ENCODE measurements at places on chromosomes 7 and 10.

GRCh38 chr7:66326501-66327215 is 121.5 kb downstream of the TPST1 start:
- no peak for DNase-seq

DNA sequence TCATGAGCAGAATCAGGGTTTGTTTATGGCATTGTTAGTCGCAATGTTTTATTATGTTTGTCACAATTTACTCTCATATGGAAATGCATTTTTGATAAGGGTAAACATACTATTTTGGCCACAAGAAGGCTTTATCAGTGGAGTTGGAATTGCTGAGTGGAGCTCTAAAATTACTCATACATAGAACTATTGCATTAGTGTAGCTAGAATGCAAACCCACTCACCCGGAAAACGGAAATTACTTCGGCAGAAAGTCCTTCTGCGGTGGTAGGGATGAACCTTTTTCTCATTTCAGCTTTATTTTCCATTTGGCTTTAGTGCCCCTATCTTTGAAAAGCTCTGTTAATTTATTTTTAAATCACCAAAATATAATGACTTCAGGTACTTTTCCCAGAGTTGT is 42.8 kb upstream of the NPY start:
- no peak for DNase-seq

DNA sequence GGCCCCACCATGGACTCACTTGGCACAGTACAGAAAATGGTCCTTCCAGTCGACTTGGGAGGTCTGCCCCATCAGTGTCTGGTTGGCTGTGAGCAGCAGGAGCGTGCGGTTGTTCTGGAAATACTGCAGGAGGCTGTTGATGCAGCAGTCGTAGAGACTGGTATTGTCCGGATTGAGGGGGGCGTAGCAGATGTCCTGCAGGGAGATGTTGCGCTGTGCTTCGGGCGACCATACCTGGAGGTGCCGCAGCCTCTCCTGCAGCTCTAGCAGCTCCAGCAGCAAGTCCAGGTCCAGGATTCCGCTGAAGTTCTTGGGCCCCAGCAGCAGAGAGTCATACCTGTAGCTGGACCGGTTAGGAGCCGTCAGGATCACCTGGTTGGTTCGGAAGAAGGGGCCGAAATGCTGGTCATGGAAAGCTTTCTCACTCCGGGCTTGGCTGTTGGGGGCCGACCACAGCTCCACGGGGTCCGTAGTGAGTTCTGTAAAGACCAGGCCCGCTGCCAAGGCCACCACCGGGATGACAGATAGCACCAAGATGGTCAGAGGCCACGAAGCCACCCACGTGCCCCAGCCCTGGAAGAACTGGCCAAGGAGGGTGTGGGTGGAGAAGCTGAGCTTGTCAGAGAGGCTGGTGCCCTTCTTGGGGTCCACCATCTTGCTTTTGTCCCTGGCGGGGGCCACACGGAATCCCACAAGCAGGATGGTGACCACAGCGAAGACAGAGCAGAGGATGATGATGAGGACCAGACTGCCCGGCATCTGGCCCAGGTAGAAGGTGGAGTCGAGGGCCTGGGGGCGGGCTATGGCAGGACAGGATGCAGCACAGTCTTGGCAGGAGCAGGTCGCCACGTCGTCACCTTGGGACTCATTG is 2.1 kb downstream of the NPC1L1 start:
- no peak for DNase-seq

DNA sequence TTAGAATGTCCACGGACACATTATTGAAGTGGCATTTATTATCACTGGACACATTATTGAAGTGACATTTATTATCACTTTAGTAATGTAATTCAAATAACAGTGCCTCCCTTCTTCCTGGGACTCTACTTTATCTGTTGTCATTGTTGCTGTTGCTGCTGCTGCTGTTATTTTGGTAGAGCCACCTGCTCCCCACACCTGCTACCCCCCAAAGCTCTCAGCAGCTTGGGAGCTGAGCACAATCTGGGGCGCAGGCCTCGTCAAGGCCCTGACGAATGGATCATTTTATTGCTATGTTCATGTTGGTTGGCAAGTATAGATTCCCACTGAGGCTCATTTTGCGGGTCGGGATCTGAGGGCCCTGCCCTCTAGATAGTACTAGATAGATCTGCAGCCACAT is 24.8 kb downstream of the FIGNL1 start:
- no peak for DNase-seq

- DNase-seq: no peak
These were observed 61.7 kb downstream of the PROSER2 start for GRCh38 chr10:11884706-11885423.

DNA sequence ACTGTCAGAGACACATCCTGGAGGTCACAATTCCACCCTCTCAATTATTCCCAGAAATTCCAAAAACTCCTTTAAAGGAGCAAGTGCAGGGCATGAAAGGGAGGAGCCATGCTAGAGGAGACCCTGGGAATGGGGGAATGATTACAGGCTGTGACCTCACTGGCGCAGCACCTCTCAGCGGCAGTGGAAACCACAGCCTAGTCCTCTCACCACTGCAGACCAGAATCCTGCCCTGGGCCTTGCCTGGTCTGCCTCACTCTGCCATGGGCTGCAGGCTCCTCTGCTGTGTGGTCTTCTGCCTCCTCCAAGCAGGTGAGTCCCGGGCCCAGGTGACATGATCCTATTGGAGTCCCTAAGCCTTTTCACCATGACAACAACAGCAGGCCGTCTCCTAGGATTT is 50.5 kb upstream of the PRSS58 start:
- peak; percentile 24 for DNase-seq

DNA sequence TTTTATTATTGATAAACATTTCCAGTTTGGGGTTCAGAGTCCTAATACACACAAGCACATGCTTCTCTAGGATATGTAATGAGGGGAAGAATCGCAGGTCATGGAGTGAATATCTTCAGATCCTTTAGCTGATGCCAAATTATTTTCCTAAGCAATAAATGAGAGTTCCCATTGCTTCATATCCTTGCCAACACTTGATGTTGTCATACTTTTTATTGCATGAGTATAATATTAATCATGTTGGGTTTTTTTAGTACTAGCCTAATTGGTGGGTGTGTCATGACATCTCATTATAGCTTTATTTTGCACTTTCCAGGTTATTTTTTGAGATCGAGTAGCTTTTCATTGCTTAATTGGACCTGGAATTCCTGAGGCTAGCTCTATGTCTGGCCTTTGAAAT is 35.3 kb downstream of the TLX1 start:
- no peak for DNase-seq

- DNase-seq: no peak
These were observed 178.0 kb upstream of the FRMD4A start for GRCh38 chr10:14508725-14509124.

DNA sequence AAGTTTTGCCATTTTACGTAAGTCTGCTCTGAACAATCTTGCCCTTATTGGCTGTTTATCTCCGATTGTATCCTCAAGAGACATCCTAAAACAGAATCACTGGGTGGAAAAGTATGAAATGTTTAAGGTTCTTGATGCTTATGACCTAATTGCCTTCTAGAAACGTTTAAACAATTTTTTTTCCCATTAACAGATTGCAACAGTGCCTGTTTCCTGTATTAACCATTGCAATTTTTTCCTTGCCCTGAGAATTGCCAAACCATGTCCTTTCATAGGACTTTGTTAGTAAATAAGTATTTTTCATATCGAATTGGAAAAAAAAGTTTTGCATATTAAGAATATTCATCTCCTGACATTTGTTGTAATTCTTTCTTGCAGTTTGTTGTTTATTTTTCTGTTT is 639.8 kb downstream of the INHBA start:
- no peak for DNase-seq

DNA sequence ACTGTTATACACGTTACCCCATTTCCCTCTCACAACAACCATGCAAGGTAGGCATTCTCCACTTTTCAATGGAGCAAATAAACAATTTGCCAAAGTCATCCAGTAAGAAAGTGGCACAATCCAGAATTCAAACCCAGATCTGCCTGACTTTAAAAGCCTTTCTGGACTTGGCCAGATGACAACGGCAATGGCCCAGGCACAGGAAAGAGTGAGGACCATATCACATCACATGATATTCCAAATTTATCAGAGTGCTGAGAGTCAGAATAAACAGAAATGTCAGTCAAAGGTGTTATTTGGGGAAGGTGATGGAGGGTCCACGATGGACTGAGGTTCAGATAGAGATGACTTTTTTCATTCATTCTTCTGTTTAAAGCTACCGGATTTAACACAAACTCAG is 48.0 kb downstream of the CALD1 start:
- no peak for DNase-seq

DNA sequence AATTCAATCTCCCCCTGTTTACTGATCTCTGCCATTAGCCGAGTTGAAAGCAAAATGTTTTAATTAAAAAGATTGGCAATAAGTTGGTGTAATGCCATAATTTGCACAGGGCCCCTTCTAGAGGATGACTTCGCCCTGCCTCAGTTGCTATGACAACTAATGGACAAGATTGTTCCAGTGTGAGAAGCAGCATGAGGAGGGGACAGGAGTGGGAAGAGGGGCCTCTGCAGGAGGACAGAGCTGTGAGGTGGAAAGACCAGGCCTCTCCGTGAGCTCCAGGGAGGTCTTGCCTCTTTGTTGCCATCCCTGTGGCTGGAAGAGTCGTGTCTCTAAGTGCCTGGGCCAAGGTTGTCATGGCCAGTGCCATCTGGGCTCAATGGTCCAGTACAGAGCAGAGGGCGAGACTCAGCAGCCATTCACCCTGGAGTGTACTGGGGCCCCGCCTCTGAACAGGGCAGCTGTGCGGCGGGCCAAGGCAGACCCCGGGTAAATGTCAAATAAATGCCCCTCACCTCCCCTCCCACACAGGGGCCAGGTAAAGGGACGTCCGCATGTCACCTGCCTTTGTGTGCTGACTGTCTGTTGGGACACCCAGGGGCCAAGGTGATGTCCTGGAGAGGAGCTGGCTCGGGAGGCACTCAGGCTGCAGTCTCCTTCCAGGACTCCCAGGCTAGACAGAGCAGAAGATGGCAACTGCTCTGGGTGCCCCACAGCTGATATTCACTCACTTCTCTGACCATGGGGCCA is 97.0 kb upstream of the RET start:
- no peak for DNase-seq

- peak; percentile 85 for DNase-seq
These were observed 982 bp downstream of the SFXN3 start for GRCh38 chr10:101031796-101032636.

- no peak for DNase-seq
These were observed 21.8 kb downstream of the REEP3 start for GRCh38 chr10:63542835-63543575.
